Type B pancreatic cell (in vitro differentiated cells): ENCODE measurements at places on chromosomes 5 and 9.
A peak's percentile ranks its signal among the peaks of the same experiment; 100 is the strongest.

DNA sequence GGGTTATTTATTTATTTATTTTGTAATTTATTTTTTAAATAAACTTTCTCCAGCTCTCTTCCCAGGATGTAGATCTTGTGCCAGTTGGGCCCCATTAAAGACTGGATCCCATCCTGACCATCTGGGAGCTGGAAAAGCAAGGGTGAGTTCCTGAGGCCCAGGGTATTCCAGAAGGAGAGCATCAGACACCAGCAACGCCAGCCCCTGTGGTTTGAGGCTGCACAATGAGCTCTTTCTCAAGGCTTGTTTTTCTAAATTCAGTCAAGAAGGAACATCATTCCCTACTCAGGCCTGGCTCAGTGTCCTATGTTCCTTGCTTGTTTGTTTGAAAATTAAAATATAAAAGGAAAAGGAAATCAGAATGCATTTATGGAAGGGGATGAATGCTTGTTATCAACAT lies 313.3 kb downstream of the EBF1 start:
- no peak for DNase-seq

GRCh38 chr9:131762356-131762932 lies 22.6 kb upstream of the RAPGEF1 start:
- DNase-seq, result peak; percentile 92

DNA sequence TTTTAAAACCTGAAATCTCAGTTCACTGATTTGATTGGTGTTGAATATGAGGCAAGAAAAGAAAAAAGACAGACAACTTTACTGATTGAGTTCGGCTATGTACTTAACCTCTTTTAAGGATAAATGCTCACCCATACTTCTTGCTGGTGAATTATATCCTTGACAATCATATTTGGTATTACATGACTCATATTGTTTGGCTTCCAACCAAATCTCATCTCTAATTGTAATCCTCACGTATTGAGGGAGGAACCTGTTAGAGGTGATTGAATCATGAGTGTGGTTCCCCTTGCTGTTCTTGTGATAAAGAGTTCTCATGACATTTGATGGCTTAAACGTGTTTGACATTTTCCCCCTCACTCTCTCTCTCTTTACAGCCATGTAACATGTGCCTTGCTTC lies 255.6 kb upstream of the IZUMO3 start:
- DNase-seq, result no peak

- DNase-seq, result no peak
These were observed 1440.2 kb upstream of the ACO1 start for GRCh38 chr9:30944225-30944569.

- DNase-seq, result no peak
These were observed 551.1 kb downstream of the PSAT1 start for GRCh38 chr9:78848061-78848460.

- no peak for DNase-seq
These were observed 8.9 kb upstream of the SH3TC2 start for GRCh38 chr5:149071756-149072155.

GRCh38 chr5:58360794-58361193 lies 99.1 kb downstream of the PLK2 start:
- DNase-seq, result no peak

GRCh38 chr9:91349115-91349555 lies 12.6 kb downstream of the AUH start:
- no peak for DNase-seq

DNA sequence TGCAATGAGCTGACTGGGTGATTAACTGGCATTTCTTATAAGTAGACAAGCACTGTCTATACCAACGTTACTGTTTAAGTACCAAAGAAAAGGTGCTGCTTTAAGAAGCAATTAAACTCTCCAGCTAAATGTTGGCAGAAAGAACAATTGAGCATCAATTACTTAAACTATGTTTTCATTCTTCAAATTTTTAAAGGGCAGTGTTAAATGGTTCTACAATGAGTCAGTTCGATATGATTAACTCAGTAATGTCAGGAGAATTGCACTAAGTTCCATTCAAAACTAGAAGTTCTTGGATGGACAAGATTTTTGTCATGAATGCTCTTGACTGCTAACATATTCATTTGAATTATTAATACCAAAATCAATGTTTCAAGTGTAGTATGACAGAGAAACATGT lies 593.7 kb downstream of the DNAH5 start:
- no peak for DNase-seq

DNA sequence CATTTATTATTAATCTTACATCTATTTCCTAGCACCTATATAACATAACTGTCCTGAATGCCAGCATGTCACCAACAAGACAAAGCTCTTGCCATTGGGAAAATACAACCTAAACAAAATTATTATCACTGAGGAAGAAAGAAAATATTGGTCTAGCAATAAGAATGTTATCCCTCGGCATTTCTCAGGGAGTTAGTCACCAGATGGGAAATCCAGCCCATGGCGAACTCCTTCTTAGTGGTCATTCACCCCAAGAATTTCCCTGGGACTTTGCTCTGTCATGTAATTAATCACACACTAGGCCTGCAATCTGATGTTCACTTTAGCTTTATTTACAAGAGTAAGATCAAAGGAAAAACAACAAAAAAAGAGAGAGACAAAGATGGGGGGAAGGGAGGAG lies 56.1 kb upstream of the TAS2R1 start:
- no peak for DNase-seq

DNA sequence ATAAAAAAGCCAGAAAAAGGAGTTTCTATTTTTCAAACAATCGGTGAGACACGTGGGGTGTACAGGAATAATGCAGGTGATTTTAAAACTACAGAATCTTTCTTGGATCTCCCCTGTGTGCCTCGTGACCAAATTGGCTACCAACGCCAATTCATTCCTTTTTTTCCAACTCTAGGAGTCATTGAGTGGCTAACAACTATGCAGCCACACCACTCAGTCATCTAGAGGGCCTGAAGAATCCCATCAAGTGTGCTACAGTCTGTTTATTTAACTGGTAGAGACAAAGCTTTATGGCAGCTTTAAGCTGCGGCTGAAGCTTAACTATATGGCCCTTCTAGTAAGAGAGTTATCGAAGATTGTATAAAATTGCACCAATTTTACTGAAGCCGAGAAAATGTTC lies 113.1 kb upstream of the NIPBL start:
- no peak for DNase-seq

- DNase-seq, result no peak
These were observed 318.7 kb upstream of the IRX1 start for GRCh38 chr5:3276896-3277295.

- DNase-seq, result no peak
These were observed 21.2 kb upstream of the IL17B start for GRCh38 chr5:149400304-149400703.

DNA sequence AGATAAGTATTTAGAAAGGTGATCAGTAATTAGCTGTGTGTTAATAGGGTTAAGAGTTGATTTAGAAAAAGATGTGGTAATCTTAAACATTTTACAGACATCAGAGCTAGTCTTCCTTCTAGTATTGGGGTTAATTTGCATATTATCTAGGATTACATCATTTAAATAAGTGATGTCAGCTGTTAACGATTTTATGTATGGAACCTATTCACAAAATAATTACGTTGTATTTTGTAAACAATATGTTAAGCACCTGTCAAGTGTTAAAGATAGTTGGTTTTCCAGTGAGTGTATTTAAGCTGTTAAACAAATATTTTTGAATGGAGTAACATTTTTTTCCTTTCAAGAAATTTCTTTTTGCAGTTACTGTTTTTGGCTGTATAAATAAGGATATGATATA lies 2.2 kb downstream of the DCP2 start:
- DNase-seq, result no peak

- no peak for DNase-seq
These were observed 29.0 kb upstream of the FAM174A start for GRCh38 chr5:100505984-100506670.

DNA sequence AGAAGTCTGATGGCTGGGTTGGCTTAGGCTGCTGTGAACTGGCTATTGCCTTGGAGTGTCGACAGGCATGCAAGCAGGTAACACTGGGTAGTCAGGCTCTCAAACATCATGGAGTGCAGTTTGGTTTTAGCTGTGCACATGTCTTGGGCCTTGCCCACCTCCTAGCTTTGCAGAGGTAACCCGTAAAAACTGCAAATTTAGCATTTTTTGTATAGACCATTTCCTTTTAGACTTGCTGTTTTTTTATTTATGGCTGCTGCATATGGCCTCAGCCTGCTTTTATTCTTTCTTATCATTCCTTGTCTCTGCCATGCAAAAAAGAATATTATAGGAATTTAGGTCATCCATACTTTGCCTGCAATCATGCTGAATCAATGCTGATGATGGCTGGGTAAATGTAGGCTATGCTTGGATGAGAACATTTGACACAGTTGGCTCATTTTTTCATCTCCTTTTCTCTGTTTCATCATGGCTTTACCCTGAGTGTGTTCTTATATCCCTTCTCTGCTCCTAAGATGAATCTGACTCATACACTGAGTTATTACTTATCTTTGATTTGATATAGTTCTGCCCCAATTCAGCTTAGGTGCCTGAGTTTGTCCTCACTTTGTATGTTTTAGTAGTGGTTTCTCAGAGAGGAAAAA lies 27.2 kb downstream of the RECK start:
- DNase-seq, result no peak

DNA sequence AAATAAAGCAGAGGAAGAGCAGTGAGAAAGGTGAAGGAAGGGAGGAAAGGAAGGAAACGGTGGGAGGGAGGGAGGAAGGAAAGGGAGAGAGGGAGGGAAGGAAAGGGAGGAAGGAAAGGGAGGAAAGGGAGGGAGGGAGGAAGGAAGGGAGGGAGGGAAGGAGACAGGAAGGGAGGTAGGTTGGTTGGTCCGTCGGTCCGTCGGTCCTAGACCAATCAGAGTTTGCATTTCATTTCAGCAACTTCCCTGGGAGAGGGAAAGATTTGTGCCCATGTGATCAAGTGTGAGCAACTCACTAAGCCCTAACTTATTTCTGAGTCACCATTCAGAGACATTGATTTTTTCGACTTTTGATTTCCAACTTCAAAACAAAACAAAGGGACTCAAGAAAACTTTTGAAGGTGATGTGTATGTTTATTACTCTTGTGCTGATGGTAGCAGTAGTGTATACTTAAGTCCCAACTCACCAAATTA lies 18.8 kb downstream of the NANS start:
- no peak for DNase-seq

DNA sequence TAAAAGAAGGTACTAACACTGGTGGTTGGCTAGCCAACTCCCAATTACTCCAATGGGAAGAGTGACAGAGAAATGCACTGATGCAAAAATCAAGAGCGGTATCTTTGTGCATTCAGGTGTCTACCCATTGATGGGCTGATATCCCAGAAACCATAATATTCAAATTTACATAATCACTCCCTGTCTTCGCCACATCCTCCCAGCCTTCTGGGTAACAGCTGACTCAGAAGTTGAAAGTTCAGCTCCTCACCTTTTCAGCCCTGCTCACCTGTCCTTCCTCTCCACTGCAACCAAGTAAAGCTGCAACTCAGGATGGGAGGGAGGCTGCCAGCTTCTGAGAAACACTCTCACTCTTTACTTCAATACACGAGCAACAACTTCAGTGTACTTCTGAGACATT lies 6.9 kb downstream of the SUSD1 start:
- DNase-seq, result no peak

DNA sequence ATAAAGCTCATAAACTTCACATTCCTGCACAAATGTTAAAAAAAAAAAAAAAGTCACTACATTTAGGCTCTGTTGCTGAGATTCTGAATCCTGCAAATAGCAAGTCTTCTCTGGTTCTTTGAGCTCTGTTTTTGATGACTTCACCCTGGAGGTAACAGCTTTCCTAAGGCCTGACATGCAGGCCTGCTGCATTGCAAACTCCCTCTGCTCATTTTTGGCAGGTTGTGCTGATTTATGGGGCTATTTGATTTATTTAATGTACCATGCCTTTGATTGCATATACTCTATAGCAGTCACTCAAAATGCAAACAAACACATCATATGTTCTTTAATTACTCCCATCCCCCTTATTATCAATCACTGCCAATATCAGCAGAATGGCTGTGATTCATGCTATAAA lies 416.1 kb upstream of the IZUMO3 start:
- no peak for DNase-seq

DNA sequence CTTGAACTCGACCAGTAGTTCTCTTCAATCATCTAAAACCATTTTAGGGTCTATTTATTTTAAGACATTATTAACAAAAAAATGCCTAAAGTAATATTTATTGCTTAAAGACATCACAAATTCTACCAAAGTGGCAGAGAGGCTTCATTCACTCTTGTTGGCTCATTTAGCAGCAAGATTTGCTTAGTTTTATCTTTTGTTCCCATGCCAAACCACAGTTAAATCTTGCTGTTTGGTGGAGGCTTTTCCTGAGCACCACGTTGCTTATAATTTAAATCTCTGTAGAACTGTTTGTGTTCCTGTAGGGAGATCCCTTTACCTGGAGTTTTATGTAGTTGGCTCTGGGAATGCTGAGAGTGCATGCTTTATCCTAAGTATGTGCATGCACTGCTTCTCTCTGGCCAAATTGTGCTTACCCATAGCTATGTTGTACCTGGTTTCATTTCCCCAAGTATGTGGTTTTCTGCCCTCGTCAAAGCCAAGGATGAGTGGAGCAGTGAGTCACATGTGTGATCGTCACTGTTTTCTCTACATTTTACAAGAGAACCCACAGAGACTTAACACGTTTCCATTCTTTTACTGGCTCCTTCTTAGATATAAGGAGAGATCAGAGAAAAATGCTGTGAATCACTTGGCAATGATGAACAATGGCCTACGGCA lies 42.1 kb upstream of the MAST4 start:
- DNase-seq, result no peak

- no peak for DNase-seq
These were observed 3.0 kb upstream of the ZBTB34 start for GRCh38 chr9:126857261-126857960.

GRCh38 chr9:133534346-133535291 lies at the start of gene ADAMTSL2:
Gene ADAMTSL2, plus strand, starts transcription at chr9:133534704. Its CDS starts 2,009 bp downstream, at chr9:133536713.
- DNase-seq, result no peak

GRCh38 chr5:171650597-171650996 lies 135.0 kb upstream of the SMIM23 start:
- DNase-seq, result no peak

GRCh38 chr5:493119-493701 lies 31.0 kb downstream of the SLC9A3 start:
- no peak for DNase-seq

- DNase-seq, result no peak
These were observed 374.3 kb downstream of the EBF1 start for GRCh38 chr5:158725297-158725851.

DNA sequence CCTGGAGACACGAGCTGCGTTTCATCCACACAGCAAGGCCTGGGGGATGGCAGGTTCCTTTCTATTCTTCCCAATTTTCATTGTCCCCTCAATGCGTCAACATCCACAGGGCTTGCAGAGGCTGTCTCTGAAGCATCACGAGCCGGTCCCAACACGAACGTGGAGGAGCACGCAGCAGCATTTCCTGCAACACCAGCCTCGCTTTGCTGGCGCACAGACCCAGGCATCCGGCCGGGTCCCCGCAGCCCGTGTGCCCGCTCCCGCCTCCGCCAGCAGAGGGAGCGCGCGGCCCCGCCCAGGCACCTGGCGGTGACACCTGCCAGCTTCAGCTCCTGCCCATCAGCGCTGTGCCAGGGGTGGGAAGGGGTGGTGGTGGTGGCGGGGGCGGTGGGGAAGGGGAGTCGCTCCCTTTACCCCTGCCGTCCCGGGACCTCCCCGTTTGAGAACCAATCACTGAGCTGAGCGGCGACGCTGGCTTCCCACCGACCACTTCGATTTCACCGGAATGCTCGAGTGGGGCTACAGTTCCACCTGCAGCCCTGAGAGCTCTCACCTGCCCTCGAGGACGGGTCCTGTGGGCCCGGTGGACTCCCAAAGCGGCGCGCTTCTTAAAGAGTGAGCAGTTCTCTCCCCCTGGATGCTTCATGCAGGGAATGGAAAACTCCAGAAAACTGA lies 464.5 kb downstream of the ICE1 start:
- no peak for DNase-seq

- DNase-seq, result no peak
These were observed 173.4 kb downstream of the NR3C1 start for GRCh38 chr5:143229896-143230675.
